Colonic mucosa (tissue), 4 donors: ENCODE measurements at places on chromosomes 12 and 14. TPM values are rescaled to one million over a fixed set of nuclear protein-coding genes. Genes with fewer than 3 reads are reported as not detected.

GRCh38 chr12:10633541-10633940 is 20.1 kb upstream of the MAGOHB start:
- no peak for DNase-seq

GRCh38 chr14:54147758-54148157 is 191.1 kb upstream of the BMP4 start:
- DNase-seq: no peak

CS gene
- total RNA-seq: 367 TPM

- no peak for DNase-seq
These were observed 8.8 kb upstream of the IFI27L2 start for GRCh38 chr14:94138251-94138650.

DNA sequence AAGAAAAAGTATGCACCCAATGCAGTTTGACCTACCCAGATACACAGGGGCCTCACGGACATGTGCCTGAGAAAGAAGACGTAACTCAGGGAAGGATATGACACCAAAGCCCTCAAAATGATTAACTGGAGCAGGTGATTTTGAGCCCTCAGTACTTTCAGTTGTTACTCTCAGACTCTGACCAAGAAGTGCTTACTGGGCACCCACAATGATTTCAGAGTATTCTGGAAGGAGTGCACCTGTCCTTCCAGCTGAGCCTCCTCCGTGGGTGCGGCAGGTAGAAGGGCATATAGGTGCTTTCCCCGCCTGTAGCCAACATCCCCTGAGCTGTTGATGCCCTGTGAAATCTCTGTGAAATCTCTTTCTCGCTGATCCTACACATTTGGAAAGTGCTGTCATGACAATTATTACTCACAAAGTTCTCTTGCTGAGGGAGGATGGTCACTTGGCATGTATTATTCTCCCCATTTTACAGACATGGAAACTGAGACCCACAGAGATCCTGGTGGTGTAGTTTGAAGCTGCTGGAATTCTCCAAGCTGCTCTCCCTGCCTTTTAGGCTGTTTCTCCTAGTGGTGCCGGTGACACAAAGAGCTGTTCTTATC is 154.3 kb upstream of the CCND2 start:
- peak; percentile 21 for DNase-seq

TMCC3 gene
- 21.4 TPM for total RNA-seq

DNA sequence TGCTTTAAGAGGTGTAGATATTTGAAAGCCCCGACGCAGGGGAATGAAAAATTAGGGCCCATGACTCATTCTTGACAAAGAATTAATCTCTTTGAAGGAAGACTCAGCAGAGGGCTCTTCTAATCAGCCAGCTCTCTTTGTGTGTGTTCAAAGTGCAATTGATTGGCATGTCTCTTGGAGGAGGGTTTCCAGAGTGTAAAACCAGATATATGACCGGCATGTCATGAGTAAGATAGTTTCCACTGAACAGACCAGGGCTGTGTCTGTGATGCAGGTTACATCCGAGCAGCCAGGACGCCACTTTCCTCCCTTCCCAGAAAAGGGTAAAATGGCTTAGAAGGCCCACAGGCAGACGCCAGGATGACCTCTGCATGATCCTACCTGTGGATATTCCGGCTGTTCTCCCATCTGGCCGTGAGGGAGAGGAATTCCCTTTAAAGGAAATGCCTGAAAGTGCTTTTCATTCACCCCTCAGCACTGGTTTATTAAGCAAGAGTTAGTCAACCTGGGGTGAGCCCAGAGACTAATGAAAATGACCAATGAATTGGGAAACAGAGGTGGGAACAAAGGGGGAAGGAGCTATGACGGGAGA is 7.2 kb upstream of the KRT75 start:
- DNase-seq: no peak

PIGH gene
- 16.3 TPM for total RNA-seq

GRCh38 chr12:90226211-90226610 is 517.6 kb upstream of the ATP2B1 start:
- DNase-seq: no peak

SERPINA12 gene
- not detected for total RNA-seq

COX8C gene
- not detected for total RNA-seq

KERA gene
- not detected for total RNA-seq

- DNase-seq: no peak
These were observed 93.9 kb downstream of the SLC16A7 start for GRCh38 chr12:59689776-59690175.

ZNF385A gene
- total RNA-seq: 3.8 TPM

DNA sequence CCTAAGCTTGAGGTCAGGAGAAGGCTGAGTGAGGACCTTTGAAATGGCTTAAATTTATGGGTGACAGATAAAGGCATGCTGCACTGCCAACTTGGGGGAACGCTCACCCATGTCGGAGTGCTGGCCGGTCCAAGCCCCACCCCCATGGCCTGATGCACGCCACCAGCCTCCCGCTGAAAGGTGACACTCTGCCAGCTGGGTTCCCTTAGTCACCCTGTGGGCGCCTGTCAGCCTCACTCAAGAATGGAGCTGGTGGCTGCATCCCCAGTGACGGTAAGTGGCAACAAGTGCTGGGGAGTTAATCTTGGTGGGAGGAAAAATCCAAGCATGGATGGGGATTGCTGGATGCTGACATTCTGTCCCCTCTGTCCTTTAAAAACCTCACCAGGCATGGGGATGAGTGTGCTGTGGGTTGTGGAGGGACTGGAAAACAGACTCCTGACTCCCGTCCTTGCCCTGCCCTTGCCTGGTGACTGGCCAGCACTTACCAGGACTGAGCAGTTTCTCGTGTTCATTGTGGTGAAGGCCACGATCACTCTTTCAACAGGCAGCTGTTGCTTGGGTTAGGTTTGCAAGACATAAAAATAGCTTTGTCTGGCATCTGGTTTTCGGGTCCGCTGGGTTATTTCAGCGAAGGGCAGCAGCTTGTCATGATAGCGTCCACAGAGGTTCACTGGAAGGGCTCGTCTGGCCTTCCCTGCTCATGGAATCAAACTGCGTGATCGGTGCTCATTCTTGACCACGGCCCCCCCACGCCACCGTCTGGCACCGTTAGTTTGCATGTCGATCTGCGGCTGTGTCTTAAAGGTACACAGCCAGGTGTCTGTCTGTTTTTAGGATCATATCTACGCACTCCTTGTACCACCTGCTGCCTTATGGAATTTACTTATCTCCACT is 15.0 kb downstream of the ACACB start:
- DNase-seq: no peak

- peak; percentile 65 for DNase-seq
These were observed at the start of gene MTA1 for GRCh38 chr14:105419195-105420091. MTA1 (plus strand) TSS chr14:105419827; CDS start chr14:105420036, 209 bp downstream.

- DNase-seq: no peak
These were observed 547 bp downstream of the ZNF140 start for GRCh38 chr12:133081159-133081780.

- DNase-seq: peak; percentile 69
These were observed 717 bp downstream of the ORAI1 start for GRCh38 chr12:121626853-121627640.

DNA sequence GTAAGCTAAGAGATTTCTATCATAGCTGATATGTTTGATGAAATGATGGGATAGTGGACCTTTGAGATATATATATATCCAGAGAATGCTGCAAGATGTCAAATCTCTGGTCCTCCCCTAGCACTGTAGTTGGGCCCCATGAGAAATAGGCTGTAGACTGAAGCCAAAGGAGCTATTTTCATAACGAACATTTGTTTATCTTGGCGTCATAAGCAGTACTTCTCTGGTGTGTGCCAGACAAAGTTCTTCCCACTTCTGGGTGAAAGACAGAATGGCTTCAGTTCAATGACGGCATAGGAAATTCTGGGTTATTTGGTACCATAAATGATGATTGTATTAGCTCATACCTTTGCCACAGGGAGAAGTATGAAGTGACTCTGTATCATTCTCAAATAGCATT is 534.3 kb downstream of the SOX5 start:
- DNase-seq: no peak

DNA sequence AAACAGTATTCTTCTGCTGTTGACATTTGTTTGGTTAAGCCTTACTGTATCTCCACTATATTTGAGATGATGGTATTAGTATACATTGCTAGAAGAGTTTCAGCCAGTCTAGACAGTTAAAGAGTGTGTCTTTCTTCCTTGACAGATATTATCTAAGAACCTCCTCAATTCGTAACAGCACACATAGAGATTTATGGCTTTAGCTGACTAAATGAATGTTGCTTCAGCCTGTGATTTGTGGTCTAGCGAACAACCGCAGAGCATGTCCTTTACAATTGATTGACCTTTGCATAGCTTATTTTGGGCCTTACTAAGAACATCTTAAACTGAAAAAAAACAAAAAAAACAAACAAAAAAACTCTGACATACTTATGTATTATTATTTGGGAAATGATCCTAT is 122.2 kb downstream of the DAAM1 start:
- no peak for DNase-seq

- no peak for DNase-seq
These were observed 57.2 kb downstream of the HMGA2 start for GRCh38 chr12:65881348-65881961.

- DNase-seq: no peak
These were observed 46.5 kb upstream of the GZMB start for GRCh38 chr14:24680516-24680915.

SLC17A8 gene
- total RNA-seq: 3.3 TPM

DNA sequence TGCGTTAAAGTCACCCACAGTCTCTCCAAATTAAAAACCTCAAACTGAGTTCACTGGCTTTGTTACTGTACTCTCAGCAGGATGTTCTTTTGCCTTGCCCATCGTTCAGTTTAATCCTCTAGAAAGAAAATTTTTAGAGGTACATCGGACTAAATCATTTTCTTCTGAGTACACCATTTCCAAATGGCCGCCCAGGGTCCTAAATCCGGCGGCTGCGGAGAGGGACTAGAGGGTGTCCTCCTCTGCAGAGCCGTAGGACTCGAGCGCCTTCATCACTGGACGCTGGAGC is 1.4 kb downstream of the LIN7A start:
- no peak for DNase-seq

GRCh38 chr14:74533576-74533975 is 40.0 kb downstream of the ISCA2 start:
- no peak for DNase-seq

SCN8A gene
- 4.2 TPM for total RNA-seq

DNA sequence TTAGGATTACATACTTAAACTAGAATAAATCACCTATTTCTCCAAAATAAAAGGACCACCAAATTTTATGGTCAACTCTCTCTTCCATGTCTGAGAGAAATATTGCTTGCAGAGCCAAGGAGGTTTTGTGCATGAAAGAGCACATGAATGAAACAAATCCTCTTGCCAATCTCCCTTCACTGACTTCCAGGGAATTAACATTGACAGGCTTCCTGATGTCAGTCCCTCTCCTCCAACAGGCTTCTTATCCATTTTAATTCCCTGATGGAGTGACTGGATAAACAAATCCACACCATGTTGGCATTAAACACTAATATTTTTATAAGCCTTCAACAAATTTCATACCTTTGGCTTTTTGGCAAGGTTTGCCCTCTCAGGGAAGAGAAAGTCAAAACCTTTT is 45.3 kb upstream of the CNTN1 start:
- DNase-seq: no peak

LTBP2 gene
- total RNA-seq: 3.7 TPM

SELPLG gene
- total RNA-seq: 4.4 TPM

DNA sequence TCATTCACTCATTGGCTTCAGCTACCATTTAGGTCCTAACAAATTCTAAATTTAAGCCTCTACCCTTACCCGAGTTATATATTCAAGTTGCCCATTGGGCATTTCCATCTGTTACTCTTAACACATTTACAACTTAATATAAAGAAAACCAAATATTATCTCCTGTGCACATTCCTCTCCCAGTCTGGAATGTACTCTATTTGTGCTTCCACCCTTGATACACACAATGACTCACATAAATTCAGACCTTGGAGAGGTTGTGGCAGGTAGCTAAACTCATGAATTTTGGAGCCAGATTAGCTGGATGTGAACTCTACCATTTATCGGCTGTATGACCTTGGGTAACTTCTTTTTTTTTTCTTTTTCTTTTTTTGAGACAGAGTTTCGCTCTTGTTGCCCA is 51.1 kb downstream of the BRMS1L start:
- DNase-seq: no peak

KRT72 gene
- total RNA-seq: 0.25 TPM

DNA sequence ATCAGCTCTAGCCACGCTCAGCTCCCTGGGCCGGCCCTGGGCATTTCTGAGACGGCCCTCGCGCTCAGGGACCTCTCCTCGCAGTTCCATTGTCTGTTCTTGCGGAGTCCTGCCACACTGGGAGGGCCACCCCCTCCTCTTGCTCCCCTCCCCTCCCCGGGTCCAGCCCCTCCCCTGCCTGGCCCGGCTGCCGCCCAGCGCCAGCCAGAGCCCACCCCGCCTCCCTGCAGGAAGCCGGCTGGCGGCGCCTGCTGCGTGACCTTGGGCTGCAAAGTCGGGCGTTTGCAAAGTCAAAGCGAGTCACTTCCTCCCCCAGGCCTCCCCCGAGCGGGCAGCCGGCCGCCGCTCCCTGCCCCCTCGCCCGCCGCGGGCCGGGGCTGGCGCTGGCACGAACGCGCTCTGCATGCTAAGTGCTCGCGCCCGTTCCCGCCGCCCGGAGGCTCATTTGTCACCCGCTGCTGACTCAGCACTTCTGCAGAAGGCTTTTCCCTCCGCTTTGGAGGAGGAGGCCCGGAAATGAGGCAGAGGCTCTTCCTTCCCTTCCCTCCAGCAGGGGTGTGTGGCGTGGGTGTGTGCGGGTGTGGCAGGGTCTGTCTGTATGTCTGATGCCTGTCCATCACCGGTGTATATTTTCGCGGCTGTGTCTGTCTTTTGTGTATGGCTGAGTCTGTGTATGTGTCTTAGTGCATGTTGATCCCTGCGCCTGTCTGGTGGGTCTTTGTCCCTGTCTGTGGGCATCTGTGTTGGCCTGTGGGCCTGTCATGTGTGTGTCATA is 72.0 kb downstream of the IRF2BPL start:
- DNase-seq: peak; percentile 94

NKX2-1 gene
- 0.32 TPM for total RNA-seq

DNA sequence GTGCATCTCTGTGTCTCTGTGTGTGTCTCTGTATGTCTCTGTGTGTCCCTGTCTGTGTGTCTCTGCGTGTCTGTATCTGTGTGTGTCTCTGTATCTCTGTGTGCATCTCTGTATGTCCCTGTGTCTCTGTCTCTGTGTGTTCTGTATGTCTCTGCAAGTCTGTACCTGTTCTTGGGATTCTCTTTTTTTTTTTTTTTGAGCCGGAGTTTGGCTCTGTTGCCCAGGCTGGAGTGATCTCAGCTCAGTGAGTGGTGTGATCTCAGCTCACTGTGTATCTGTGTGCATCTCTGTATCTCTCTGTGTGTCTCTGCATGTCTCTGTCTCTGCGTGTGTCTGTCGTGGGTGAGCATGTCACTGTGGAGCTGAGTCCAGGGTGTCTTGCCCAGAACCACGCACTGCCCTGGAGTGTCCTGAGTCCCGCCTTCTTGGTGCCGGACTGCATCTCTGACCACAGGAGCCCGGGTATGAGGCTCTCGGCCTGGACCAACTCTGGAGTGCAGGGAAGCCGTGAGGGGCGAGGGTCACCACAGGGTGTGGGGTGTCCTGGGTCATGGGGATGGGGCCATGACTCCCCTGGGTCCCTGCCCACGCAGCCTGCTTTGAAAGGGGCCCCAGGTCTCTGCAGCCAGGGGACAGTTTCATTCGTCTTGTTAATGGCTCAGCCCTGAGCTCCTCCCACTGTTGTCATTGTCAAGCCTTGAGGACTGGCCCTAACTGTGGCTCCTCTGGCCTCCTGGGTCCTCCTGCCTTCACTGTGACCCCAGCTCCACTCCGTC is 11.8 kb downstream of the MYL2 start:
- no peak for DNase-seq

SMCO2 gene
- 0.21 TPM for total RNA-seq
